ENCODE measurements at places on chromosomes 1 and 21. TPM values are rescaled to one million over a fixed set of nuclear protein-coding genes. Genes with fewer than 3 reads are reported as not detected.

DNA sequence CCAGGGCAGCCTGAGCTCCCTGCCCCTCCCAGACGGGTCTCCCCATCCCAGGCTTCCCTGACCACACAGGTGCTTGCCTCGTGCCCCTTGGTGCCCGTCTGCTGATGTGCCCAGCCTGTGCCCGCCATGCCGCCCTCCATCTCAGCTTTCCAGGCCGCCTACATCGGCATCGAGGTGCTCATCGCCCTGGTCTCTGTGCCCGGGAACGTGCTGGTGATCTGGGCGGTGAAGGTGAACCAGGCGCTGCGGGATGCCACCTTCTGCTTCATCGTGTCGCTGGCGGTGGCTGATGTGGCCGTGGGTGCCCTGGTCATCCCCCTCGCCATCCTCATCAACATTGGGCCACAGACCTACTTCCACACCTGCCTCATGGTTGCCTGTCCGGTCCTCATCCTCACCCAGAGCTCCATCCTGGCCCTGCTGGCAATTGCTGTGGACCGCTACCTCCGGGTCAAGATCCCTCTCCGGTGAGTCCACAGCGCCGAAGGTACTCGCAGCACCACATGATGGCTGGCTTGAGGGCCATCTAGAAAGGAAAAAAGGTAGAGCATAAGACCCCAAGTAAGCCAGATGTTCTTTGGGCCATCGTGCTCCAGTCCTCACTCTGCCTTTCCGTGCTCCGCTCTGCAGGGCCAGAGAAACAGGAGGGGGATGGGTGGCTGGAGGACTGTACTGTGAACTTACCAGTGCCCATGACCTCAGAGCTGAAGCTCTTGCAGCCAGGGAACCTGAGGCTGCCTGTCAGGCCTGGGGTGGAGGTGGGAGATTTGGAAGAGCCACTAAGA lies 1.4 kb downstream of the ADORA1 start:
- DNase-seq, result no peak

- DNase-seq, result no peak
Measured at GRCh38 chr1:30362603-30362990, 360.8 kb downstream of the MATN1 start.

GRCh38 chr1:66359815-66360214 lies 174.1 kb upstream of the SGIP1 start:
- DNase-seq, result no peak

GRCh38 chr1:111814642-111815041 lies 58.9 kb downstream of the DDX20 start:
- no peak for DNase-seq

USH2A gene
- total RNA-seq, result not detected

DNA sequence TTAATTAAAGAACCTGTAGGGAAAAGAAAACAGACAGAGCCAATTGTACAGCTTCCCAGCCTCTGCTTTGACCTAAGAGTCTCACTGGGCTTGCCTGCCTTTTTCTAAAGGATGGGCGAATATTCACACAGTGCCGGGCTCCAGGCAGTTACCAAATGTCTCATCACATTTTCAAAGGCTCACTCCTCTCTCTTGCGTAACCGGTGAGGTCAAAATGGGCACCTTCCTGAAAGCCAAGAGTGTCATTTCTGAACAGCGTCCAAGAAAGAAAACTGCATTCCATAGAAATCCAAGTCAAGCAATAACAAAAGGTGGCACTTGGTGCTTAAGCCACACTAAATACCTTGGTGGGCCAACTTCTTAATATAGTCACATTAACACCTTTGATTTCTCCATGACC lies 710 bp upstream of the PALMD start:
- no peak for DNase-seq

GRCh38 chr1:153217212-153217611 lies at the start of gene PRR9:
TSS of gene PRR9 (plus strand) at chr1:153217584. CDS start at chr1:153218145, 561 bp downstream.
- no peak for DNase-seq

LORICRIN gene
- not detected for total RNA-seq

DNA sequence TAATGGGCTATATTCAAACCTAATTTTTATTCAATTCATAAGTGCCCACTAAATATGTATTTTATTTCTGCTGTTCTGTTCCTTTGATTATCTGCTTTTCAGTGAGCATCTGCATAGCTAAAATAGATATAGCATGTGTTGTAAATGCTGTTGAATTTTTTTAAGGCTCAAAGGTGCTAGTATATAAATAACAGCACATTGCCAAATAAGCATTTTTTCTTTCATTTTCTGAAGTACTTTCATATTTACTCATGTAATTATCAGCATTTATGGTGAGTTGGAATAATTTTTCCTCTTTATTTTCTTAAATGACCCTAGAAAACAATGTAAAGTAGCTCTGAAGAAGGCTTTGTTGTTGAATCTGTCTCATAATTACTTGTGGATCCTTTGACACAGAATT lies 69.6 kb upstream of the B3GALT2 start:
- DNase-seq, result no peak

OR2T33 gene
- total RNA-seq, result not detected

DNA sequence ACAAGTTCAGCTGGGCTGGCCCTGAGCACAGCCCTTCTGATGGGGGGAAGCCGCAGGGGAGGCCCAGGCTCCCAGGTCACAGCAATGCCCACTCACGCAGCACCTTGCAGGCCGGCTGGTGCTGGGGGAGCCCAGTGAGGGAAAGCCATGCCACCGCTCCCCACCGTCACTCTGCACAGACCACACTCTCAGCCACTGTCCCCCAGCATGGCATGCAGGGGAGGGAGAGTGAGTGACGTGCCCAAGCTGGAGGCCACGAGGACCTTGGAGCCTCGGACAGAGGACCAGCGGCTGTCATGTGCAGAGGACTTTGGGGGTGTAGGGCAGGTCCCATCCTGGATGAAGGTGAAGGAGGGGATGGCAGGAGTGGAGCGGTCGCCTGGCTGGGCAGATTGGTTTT lies 25.1 kb downstream of the SLC45A1 start:
- DNase-seq, result no peak
